ENCODE measurements at places on chromosomes 1 and 21.

GRCh38 chr1:39958403-39959200 lies 3.7 kb downstream of the MFSD2A start:
- no peak for DNase-seq

GRCh38 chr1:244836135-244836521 lies 670 bp downstream of the COX20 start:
- no peak for DNase-seq

- DNase-seq: no peak
Measured at GRCh38 chr21:21385404-21385803, 387.2 kb downstream of the NCAM2 start.

- DNase-seq: no peak
Measured at GRCh38 chr1:204437796-204438570, 26.4 kb upstream of the PPP1R15B start.

DNA sequence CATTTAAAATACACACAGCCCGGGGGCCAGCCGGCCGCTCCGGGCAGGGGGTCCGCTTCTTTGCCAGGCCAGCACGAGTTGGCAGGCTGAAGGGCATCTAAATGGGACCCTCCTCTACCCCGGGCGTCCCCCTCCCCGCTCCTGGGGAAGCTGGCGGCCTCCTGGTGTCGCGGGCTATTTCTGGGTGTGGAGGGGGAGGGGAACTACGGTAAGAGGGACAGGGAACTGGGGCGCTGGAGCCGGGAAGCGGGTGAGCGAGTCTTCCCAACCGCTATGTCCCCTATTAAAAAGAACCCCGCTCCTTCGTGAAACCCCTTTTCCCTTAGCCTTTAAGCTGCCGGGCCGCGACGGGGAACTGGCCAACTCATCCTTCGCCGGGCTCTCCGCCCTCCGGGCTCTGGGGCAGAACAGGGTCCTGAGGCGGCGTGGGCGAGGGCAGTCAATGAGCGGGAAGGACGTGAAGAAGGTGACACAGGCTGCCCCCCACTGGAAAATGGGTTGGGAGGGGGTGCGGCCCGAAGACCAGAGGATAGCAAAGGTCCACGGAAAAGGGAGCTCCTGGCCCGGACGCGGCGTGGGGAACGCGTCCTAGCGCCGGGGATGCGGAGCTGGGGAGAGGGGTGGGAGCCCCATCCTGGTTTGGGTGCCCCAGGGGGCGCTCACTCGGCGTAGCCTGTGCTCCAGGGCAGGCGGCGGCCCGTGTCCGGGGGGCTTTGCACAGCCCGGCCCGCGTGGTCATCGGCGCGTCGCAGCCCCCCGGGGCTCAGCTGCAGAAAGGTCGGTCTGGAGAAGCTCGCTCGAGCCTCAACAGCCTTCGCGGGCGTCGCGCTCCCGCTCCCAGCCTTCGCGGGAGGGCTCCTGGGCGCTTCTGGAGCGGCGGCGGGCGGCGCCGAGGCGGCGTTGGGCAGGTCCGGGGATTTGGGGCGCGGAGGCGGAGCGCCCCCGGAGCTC lies 544 bp downstream of the PPM1J start:
- DNase-seq: no peak

DNA sequence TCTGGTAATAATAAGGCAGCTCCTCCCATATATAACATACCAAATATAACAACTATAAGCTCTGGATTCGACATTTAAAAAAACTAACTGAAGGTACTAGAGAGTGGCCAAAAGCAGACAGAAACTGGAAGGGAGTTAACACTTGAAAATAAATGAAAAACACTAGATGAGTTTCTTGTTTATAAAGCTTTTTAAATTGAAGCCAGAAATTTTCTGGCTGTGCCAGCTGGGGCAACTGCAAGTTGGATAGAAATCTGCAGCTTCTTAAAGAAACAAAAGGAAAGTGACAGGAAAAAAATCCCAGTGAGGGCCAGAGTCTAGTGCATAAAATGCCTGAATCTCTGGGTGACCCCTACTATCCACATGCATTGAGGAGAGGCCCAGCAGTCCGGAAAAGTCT lies 432.7 kb downstream of the SMYD3 start:
- no peak for DNase-seq

DNA sequence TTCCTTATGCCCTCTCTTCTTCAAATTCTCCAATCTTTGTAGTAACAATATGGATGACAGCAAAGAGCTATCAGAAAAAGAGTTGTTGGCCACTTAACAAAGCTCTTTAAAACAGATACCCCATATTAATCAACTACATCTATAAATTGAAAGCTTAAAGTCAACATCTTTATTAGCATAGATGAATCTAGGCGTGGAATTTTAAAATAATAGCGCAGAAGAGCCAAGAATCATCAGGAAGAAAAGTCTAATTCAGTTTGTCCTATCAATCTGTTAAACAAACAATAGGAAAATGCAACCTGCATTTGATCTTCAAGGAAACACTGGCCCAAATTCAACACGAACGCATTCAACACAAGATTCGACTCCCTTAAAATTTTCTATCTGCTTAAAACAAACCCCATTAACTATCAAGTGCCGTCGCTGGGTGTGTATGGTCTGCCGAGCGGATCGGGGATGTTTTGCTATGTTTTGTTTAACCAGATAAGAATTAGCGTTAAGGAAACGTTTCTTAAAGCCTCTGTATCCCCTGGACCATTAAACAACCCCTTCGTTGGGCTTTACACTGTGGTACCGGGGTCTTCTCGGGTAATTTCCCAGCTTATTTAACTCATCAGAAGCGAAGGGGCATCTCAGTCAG lies 1.0 kb downstream of the LYST start:
- no peak for DNase-seq

DNA sequence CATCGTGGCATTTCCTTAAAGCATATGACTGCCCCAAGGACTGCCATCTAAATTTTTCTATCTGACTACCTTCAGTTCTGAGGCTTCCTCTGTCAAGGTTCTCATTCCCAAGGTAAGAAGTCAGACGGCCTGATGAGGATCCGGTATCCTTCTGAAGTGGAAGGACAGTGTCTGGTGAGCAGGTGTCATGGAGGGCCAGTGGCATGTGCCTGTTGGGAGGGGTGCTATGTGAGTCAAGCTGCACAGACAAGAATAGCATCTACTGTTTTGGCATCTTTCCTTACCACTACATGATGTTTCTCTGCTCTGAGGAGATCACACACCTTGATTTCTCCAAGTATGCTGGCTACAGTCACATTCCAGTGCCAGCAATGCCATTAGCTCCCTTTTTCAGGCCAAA lies 99.6 kb upstream of the RGS1 start:
- DNase-seq: no peak

Data from fibroblast of the conjunctiva (primary cell).